ENCODE measurements at places on chromosomes 6 and 20.

GRCh38 chr6:106534564-106534982 is 94.7 kb downstream of the RTN4IP1 start:
- DNase-seq: peak; percentile 57

DNA sequence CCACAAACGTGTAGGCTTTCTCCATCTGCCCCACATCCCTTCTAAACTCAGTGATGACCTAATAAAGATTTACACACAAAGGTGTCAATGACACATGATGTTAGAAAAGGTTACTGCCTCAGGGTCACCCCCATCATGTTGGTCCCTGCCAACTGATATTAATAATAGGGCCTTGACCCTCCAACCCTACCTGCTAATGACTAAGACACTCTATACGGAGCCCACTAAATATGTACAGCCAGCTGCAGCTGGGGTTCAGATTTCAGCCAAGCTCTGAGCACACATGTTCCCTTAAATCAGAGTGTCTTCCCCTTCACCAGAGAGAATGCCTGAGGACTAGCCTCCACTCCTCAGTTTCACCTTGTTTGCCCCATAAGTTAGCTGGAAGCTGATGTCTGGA is 67.4 kb upstream of the SNRPB2 start:
- no peak for DNase-seq

GRCh38 chr6:44498436-44498835 is 110.9 kb downstream of the CDC5L start:
- no peak for DNase-seq

DNA sequence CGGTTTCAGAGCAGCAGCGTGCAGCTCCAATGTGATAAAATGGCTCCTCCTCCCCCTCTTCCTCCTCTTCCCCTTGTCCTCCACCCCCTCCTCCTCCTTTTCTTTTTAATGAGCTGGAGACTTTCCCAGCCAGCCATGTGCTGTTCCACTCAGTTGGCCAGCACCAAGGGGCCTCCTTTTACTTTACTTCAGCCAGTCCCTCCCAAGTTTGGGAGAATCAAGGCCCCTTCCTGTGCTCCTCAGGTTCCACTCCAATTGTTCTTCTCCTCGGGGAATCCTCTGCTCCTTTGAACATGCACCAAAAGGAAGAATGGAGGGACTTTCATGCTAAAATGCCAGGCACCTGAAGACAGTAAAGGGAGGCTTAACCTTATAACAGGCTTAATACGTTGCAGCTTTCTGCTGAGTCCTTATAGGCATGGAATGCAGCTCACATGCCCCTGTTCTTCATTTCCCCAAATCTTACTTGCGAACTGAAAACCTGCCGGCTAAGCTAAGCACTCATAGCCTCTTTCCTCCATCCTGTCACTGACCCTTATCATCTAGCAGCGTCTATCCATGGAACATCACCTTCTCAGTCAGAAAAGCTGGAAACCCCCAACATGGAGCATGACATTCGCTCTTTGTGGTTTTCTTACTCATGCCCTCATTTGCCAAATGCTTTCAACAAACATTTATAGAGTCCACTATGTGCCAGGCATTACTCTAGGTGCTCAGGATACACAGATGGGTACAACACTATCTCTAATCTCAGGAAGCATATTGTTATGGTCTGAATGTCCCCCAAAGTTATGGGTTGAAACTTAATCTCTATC is 170.6 kb downstream of the PHACTR1 start:
- DNase-seq: no peak

DNA sequence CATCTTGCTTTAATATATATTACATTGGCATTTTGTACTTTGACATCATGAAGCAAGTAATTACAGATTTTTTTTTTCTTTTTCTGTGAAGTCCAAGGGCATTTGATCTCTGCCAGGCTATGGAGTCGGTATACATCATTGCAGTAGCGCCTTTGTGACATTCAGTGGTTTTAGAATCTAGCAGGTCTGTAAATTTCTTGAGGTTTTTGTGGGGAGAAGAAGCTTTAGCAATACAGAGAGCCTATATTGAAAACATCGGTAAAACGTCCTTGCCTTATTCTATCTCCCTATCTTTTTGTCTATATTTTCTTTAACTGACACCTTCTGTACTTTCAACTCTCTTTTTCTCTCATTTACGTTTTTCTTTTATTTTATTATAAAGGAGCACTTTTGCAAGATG is 47.2 kb downstream of the DUSP22 start:
- DNase-seq: peak; percentile 21

DNA sequence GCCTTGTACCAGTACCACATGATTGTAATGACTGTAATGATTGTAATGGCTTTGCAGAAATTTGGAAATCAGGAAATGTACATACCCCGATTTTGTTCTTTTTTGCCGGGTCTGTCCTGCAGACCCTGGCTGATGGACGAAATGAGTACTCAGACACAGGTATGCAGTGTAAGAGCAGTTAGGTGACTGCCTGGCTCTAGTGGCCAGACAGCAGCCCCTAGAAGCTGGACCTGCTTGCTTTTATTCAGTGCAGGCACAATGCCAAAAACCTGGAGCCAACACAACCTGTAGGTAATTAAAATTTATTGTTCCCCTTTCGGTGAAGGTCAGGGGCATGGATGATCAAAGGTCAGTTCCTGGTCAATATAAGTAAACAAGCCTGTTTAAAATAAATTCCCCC is 346.0 kb downstream of the NKAIN2 start:
- no peak for DNase-seq

DNA sequence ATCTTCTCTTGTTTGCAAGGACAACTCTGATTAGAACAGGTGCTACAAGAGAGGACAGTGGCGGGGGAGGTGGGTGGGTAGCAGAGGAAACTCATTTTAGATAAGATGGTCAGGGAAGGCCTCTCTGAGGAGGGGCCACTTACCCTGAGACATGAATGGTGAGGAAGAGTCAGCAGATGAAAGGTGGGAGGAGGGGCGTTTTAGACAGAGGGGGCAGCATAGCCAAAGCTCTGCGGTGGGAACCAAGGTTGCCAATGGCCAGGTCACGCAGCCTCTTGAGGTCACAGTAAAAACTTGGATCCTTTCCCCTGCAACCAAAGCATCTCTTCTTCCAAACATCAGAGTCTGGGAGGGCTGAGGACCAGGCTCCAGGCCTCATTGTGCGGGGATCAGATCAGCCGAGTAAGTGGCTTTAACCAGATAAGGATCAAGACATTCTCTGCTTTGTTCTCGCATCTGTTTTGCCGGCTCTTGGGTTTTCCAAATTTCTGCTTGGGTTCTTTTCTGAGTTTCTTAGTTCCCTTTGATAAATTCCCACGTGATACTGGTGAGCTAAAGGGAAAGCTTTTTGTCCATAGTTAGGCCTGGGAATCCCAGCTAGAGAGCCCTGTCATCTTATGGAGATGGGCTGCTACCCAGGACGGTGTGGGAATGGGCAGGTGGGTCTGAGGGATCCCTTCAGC is 5.5 kb upstream of the CD40 start:
- DNase-seq: no peak

DNA sequence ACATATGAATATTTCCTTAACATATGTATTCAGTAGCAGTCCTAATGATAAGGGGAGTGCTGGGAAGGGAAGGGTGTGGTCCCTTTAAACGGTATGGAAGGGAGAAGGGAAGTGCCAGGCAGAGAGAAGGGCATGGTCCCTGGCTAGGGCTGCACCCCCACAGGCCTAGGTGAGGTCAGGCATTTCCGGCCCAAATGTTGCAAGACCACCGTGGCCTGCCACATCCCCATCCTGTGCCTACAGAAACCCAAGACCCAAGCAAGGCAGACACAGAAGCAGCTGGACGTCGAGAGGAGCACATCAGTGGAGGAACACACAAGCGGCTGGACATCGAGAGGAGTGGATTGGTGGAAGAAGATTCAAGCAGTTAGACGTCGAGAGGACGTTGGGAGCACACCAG is 5.9 kb downstream of the RRAGD start:
- DNase-seq: no peak

GRCh38 chr6:11947575-11947974 is 64.5 kb upstream of the HIVEP1 start:
- no peak for DNase-seq

DNA sequence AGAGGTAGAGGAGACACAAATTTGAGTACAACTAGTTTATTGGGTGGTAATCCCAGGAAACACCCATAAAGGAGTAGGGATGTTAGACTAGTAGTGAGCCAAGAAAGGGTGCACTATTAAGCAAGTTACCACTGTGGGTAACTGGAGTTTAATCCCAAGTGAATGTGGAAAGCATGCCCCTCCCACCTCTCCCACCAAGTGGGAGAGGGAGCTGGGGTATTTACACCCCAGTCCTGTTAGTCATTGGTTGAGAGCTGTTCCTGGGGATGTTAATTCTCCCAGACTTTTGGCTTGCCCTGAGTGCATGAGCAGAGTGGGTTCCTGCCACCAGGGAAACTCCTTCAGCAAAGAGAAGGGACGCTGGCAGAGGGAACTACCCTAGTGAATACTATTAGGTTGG is 49.2 kb upstream of the ZFP64 start:
- no peak for DNase-seq

- no peak for DNase-seq
These were observed 35.7 kb upstream of the AIG1 start for GRCh38 chr6:143024977-143025376.

DNA sequence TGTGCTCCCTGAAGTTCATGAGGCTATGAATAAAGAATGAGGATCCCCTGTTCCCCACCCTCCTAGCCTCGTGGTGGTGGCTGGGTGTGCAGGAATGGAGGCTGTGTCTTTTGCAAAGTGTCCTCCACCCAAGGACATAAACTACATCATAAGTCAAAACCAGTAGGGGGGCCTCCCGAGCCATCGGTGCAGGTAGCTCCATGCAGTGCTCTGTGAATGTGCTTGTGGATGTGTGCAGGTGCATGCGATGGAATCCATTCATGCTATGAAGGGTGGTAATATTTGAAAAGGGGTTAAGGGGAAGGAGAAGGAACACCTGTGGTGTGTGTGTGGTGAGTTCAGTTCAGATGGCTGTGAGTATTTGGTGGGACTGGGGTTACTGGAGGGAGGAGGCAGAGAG is 197.3 kb downstream of the NRN1 start:
- DNase-seq: no peak

- no peak for DNase-seq
These were observed 137.6 kb upstream of the CDYL start for GRCh38 chr6:4638641-4639040.

- DNase-seq: no peak
These were observed 376.1 kb downstream of the CENPW start for GRCh38 chr6:126716032-126716431.

- no peak for DNase-seq
These were observed 113.3 kb downstream of the LY86 start for GRCh38 chr6:6701864-6702263.

DNA sequence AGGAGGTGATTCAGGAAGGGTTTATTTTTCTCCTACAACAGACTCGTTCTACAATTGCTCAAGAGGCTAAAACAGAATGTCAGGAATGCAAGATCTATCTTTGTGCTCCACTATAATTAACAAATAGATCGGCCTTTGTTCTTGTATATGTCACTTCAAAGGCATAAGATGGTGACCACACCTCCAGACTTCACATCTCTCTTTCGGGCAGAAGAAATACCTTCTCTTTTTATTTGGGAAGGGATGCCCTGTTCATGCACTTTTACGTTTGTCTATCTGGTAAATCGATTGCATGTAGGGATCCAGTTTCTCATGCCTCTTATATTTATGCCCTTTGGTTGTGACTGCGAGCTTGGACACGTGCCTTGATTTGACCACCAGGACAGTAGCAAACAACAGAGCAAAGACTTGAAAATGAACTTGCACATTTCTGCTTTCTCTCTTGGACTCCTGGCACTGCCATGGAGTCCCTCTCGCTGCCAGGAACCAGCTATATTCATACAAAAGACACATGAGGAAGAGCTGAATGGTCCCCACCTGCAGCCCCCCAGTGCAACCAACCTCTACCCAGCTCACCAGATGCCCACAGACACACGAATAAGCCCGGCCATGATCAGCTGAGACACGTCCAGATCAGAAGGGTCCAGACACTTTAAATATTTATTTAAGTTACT is 219.8 kb upstream of the STXBP5 start:
- no peak for DNase-seq

- DNase-seq: no peak
These were observed 60.9 kb downstream of the MCHR2 start for GRCh38 chr6:99933129-99933528.

GRCh38 chr6:162974685-162975084 is 246.9 kb downstream of the PACRG start:
- no peak for DNase-seq

DNA sequence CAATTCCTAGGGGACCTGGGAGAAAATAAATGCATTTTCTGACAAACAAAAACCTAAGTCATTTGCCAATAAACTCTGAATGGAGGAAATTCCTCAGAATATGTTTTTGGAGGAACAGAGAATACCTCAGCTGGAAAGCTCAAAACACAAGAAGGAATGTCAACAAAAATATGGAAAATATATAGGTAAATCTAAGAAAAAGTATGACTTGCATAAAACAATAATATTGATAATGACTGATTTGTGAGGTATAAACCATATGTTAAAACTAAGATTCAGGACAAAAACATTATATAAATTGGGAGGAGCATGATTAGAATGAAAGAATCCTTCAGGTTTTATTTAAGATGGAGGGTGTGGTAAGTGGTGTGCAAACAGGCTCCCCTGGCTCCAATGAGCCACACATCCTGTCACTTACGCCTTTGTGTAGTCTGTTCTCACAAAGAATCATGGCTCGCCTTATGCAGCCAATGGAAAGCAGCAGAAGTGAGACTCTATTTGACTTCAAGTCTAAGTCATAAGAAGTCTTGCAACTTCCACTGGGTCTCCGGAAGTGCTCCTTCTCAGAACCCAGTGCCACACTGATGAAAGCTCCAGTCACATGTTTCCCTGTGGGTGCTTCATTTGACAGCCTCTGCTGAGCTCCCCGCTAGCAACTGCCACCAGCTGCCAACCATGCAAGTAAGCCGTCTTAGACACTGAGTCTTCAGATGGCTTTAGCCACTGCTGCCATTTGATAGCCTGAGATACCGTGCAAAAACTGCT is 8.1 kb downstream of the CFAP61 start:
- DNase-seq: no peak

GRCh38 chr6:6348256-6348655 is 27.8 kb upstream of the F13A1 start:
- DNase-seq: no peak

- peak; percentile 73 for DNase-seq
These were observed 36.6 kb downstream of the MTRES1 start for GRCh38 chr6:107064579-107065065.

DNA sequence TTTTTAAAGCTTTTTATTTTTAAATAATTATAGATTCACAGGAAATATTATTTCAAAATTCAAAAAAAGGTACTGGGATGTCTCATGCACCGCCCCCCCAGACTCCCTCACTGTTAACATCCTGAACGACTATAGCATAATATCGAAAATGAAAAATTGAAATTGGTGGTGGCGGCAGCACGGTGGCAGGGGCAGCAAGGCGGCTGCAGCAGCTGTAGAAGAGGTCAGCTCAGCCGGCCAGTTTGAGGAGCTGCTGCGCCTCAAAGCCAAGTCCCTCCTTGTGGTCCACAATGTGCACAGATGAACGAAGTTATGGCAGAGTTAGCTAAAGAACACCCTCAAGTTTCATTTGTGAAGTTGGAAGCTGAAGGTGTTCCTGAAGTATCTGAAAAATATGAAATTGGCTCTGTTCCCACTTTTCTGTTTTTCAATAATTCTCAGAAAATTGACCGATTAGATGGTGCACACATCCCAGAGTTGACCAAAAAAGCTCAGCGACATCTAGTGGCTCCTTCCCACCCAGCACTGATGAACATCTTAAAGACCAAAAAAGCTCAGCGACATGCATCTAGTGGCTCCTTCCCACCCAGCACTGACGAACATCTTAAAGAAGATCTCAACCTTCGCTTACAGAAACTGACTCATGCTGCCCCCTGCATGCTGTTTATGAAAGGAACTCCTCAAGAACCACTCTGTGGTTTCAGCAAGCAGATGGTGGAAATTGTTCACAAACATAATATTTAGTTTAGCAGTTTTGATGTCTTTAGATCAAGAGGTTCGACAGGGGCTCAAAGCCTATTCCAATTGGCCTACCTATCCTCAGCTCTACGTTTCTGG is 100.8 kb downstream of the FAM217A start:
- DNase-seq: peak; percentile 50
